Articular chondrocyte of knee joint (primary cell): ENCODE measurements at places on chromosomes 5 and 9. TPM values are rescaled to one million over a fixed set of nuclear protein-coding genes. Genes with fewer than 3 reads are reported as not detected.

The NR5A1 gene
- not detected in 2 replicates for total RNA-seq

The RNF208 gene
- 0.39 TPM in 1 of 2 replicates, not detected in the other for total RNA-seq

The PAPPA gene
- 16.3 and 52.5 TPM in 2 replicates for total RNA-seq

The RGS7BP gene
- total RNA-seq, result under 0.01 TPM in 1 of 2 replicates, not detected in the other

The PPP3R2 gene
- not detected in 2 replicates for total RNA-seq

The NMUR2 gene
- total RNA-seq, result not detected in 2 replicates

The MYORG gene
- total RNA-seq, result 1.6 and 1.7 TPM in 2 replicates

The ADAMTS2 gene
- 54.7 and 57.2 TPM in 2 replicates for total RNA-seq

The RALGPS1 gene
- 3.6 and 4.1 TPM in 2 replicates for total RNA-seq

The MORN5 gene
- total RNA-seq, result 0.65 TPM in 1 of 2 replicates, not detected in the other

The PCDHGB7 gene
- 25.6 and 26.2 TPM in 2 replicates for total RNA-seq

The FRMD3 gene
- total RNA-seq, result 0.11 and 0.13 TPM in 2 replicates

The EGR1 gene
- total RNA-seq, result 4.6 and 23.8 TPM in 2 replicates

The ARHGEF28 gene
- 60.6 and 66.7 TPM in 2 replicates for total RNA-seq

The ALDH7A1 gene
- total RNA-seq, result 40.8 and 44.4 TPM in 2 replicates

The RORB gene
- total RNA-seq, result under 0.01 TPM in 2 replicates

The GABRA1 gene
- total RNA-seq, result not detected in 2 replicates

The BAAT gene
- total RNA-seq, result not detected in 2 replicates

The SLC34A3 gene
- not detected in 2 replicates for total RNA-seq

The TMEM171 gene
- 3.8 and 6.6 TPM in 2 replicates for total RNA-seq

The PRKAA1 gene
- total RNA-seq, result 110 and 113 TPM in 2 replicates

The PCDHGA2 gene
- 4.7 and 4.9 TPM in 2 replicates for total RNA-seq

The GADD45G gene
- 0.43 and 0.52 TPM in 2 replicates for total RNA-seq

The TAS2R1 gene
- not detected in 2 replicates for total RNA-seq
